ENCODE measurements at places on chromosomes 1 and 21.

DNA sequence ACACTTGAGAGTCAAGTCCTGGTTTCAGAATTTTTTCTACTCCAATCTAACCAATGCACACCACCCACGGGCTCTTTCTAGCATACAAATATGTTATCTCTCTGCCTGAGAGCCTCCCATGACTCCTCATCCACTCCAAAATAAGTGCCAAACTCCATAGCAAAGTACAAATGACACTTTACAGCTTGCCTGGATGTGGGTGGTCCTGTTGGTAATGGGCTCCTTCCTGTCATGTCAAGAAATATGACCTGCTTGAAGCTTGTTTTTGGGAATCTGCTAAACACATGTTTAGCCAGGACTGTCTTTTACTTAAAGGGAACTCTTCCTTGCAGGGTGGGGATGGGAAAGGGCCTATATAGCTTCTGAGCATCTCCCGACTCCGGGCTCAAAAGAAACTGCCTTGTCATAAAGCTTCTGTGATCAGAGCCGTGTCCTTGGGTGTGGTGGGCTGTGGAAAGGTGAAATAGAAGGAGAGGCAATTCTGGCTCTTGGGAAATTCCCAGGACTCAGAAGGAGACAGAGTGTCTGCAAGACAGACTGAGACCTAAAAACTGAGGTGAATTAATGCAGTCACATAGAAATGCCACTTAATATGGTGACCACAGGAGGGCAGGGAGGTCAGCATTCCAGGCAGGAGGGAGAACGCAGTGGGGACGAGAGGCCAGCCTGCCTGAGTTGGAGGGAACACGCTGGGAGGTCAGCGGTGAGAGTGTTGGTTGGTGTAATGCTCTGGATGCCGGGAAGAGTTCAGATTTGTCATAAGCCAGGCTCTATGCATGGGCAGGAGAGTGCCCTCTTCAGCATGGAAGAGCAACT lies 6.1 kb upstream of the IGFN1 start:
- peak; percentile 78 for DNase-seq

GRCh38 chr1:236868625-236869467 lies 73.8 kb downstream of the MTR start:
- peak; percentile 71 for DNase-seq

GRCh38 chr1:40653851-40654537 lies 11.5 kb downstream of the RIMS3 start:
- peak; percentile 31 for DNase-seq

GRCh38 chr1:174165471-174166137 lies 6.3 kb downstream of the RABGAP1L start:
- DNase-seq: no peak

- no peak for DNase-seq
These were observed 186.0 kb downstream of the SLC35F3 start for GRCh38 chr1:234090212-234091064.

- no peak for DNase-seq
These were observed 19.5 kb downstream of the RNF115 start for GRCh38 chr1:145804235-145805045.

GRCh38 chr1:97243973-97244560 lies 522.5 kb downstream of the PTBP2 start:
- no peak for DNase-seq

GRCh38 chr1:170538687-170539086 lies 6.7 kb downstream of the GORAB start:
- DNase-seq: no peak

- DNase-seq: no peak
These were observed 3.3 kb upstream of the CD55 start for GRCh38 chr1:207318072-207318619.

- DNase-seq: no peak
These were observed 91.6 kb downstream of the CLEC20A start for GRCh38 chr1:178405137-178405536.

GRCh38 chr1:16975838-16976237 lies 4.6 kb downstream of the MFAP2 start:
- no peak for DNase-seq

DNA sequence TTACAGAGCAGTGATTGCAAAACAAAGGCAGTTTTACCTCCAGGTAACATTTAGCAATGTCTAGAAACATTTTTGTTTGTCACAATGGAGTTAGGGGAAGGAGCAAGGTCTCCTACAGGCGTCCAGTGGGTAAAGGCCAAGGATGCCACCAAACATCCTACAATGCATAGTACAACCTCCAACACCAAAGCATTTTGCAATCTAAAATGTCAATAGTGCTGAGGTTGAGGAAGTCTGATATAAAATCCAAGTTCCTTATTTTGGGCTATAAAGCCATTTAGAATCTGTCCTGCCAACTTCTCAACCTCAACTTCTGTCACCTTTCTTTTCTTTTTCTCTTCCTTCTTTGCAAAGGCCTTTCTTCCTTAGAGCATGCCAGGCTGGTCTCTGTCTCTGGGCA lies 111.2 kb downstream of the FASLG start:
- DNase-seq: no peak

DNA sequence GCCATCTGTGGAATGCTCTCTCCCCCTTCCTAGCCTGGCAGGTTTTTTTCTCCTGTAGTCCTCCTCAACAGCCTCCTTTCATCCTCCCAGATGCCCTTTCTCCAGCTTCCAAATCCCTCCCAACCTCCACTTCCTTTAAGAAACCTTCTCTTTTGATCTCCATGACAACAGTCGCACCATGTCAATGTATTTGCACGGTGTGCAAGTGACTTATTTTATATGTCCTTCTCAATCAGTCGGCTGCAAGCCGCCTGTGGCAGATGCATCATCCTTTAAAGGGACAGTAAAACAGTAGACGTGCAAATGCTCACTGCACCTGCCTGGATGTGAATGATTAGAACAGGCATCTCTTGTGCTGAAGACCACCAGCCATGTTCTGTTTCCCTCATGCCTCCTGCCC lies 285.2 kb downstream of the PCP4 start:
- no peak for DNase-seq

- DNase-seq: no peak
These were observed 14.4 kb upstream of the DEPDC1 start for GRCh38 chr1:68511254-68511653.

DNA sequence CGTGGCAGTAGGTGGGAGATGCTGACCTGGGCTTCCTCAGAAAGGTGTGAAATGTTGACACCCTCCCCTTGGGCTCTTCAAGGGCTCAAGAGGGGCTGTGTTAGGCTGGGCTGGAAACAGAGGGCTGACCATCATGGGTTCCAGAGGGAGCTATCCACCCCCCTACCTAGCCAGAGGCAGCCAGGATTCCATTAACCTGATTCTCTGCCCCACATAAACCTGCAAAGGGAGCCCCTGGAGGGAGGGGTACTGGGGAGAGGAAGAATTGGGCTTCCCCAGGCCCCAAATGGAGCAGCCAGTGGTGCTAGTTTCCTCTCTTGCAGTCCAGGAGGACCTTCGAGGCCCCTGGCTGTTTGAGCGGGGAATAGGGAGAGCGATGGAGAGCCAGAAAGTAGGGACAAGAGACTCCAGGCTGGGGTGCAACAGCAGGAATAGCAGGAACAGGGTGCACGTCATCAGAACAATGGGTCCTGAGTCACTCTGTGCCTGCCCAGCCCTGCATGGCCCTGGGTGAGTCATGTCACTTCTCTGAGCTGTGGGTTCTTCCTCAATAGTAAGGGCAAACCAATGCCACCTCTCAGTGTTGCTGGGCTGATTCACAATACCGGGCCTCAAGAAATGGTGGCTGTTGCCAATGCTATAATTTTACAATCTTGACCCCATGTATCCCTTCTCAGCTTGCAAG lies 121.2 kb downstream of the EPHB2 start:
- DNase-seq: peak; percentile 50

DNA sequence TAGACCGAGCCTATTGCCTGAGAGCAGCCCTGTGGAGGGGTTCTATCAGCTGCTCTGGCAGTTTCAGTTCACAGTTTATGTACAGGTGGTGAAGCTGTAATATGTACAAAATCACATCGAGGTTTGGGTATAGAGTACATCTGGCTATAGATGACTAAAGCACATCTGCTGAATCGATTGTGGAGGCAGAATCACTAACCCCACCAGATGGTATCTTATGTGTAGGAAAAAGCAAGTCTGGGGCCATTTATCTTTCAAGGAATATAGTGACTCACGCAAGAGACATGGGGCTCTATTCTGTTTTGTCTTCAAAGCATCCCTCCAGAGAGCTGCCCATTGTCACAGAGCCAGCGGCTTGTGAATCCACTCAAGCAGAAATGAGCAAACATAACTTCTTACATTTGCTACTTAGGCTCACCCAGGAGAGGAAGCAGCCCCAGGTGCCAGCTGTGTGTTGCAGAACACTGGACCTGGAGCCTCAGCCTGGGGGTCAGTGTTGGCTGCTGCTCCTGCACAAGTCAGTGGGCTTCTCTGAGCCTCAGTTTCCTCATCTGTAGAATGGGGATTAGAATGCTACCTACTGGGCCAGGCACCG lies 21.3 kb downstream of the MIIP start:
- no peak for DNase-seq

- DNase-seq: no peak
These were observed 53.1 kb downstream of the S100B start for GRCh38 chr21:46551636-46552241.

GRCh38 chr1:160047111-160047991 lies 15.6 kb upstream of the PIGM start:
- DNase-seq: no peak

DNA sequence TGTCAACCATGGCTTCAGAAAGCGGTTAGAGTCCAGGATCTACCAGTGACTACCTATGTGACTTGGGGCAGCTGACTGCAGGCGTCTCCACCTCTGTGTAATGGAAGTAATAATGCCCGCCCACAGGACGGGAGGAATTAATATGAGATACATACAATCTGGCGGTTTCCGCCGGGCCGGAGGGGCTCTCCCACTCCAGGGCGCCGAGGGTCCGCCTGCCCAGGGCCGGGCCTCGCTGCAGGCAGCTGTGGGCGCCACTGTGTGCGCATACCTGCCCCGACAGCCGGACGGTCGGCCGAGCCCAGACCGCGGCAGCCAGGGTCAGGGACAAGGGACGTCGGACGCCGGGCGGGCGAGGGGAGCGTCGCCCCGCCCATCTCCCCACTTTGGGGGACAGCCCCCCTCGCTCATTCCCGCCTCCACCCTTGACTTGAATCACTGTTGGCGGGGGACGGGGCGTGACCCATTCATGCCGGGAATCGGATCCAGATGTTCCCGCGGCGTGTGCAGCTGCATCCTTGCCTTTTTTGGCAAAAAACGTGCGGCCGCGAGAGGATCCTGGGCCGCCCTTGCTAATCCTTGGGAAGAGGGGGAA lies 6.0 kb upstream of the SF3A3 start:
- DNase-seq: no peak

DNA sequence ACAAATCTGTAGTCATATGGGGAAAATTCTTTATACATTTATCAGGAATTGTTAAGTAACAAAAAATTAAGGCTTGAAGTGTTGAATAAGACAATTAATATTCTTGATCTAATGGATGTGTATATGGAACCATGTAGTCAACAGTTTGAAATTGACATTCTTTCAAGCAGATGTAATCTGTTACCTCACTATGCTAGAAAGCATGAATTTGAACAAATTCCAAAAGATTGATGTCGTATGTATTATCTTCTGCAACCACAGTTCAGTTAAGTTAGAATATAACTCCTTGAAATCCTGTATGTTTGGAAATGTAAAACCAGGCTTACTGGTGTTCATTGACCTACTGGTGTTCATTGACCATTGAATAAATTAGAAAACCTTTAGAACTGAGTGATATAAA lies 16.1 kb downstream of the CCDC18 start:
- no peak for DNase-seq

DNA sequence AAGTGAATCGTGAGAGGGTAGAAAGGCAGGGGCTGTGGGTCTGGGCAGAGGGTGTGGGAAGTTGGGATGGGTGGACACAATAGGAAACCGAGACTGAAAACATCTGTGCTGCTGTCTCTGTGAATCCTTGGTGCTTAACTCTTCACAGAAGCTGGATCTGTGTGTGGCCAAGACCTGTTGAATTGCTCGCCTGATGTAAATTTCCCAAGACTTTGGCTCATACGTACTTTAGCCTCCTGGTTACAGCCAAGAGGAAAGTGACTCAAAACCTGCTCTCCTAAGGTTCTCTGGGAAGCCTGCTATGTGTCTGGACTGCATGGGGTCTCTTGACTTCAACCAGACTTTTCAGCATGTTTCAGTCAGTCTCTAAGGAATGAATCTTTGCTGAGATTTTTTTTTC lies 270.3 kb downstream of the RWDD3 start:
- no peak for DNase-seq

DNA sequence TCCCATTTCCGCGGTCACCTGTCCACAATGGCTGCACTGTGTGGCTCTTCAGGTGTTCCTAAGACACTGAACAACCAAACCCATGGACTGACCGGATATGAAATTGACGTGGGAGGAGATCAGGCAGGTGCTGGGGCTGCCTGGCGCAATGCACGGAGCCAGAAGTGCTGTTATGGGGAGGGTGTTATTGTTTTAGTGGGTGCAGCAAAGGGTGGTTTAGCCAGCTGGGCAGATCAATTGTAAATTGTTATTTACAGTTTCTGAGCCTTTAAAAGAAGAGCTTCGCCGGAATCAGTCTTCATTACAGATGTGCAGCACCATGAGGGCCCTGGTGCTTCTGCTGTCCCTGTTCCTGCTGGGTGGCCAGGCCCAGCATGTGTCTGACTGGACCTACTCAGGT lies at the start of gene CA6:
TSS of gene CA6 (plus strand) at position 301 of the 400 bp plus-strand sequence. CDS start at position 320, 19 bp downstream.
- DNase-seq: no peak

- no peak for DNase-seq
These were observed 1.6 kb downstream of the ADAM15 start for GRCh38 chr1:155052439-155053395.

DNA sequence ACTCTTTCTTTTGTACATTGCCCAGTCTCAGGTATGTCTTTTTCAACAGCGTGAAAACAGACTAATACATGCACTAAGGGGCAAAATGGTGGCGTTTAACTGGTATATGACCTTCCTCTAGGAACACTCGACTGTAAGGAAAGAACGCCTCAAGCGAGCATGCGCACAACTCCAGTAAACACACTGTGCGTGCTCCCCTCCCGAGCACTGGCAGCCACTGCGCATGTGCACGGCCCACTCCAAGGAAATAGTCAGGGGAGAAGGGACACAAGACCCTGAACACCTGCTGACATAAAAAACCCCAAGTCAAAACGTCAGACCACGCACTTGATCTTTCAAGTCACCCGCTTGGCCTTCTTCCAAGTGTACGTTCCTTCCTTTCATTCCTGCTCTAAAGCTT lies 173.5 kb downstream of the NPHP4 start:
- no peak for DNase-seq

GRCh38 chr1:186708694-186709097 lies 28.5 kb upstream of the PTGS2 start:
- DNase-seq: no peak

GRCh38 chr1:47629201-47629600 lies 191.4 kb downstream of the FOXD2 start:
- no peak for DNase-seq

DNA sequence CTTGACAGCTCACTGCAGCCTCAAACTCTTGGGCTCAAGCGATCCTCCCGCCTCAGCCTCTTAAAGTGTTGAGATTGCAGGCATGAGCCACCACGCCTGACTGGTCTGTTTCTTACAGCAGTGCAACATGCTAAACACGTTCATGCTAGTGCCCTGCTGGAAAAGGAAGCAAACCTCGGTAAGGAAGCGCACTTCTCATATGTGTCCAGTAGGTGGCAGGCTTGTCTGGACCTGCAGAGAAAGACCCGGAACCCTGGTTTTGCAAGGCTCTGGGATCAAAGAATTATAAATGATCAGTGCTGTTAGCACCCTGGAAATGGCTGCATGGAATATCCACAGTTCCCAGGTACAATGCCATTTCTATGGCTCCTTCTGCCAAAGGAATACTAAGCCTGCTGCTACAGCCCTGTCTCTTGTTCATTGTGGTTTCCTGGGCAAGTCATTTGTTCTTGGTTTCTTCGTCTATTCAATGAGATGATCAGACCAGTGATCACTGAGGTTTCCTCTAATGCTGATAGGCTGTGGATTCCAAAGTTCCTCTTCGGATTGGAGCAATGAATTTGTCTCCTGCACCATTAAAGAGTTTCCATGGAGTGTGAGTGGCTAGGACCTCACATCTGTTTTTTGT lies 15.9 kb downstream of the RNU5D-1 start:
- peak; percentile 56 for DNase-seq

Data from SJCRH30 (cell line).